ENCODE measurements at places on chromosomes 2 and 18. TPM values are rescaled to one million over a fixed set of nuclear protein-coding genes. Genes with fewer than 3 reads are reported as not detected.

- no peak for DNase-seq
Observed at GRCh38 chr18:75365837-75366236, 61.7 kb downstream of the SMIM21 start.

DNA sequence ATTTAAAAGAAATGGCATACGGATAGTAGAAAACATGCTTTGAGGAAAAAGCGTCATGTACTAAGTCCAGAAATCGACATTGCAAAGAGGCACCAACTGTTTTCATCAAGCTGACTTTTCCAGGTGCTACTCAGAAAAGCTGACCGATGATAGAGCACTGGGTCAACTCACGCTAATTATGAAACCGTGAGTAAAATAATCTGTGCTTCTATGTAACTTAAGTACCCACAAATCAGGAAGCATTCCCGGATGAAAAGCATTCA is 353 bp upstream of the NUP35 start:
- DNase-seq: no peak

DNA sequence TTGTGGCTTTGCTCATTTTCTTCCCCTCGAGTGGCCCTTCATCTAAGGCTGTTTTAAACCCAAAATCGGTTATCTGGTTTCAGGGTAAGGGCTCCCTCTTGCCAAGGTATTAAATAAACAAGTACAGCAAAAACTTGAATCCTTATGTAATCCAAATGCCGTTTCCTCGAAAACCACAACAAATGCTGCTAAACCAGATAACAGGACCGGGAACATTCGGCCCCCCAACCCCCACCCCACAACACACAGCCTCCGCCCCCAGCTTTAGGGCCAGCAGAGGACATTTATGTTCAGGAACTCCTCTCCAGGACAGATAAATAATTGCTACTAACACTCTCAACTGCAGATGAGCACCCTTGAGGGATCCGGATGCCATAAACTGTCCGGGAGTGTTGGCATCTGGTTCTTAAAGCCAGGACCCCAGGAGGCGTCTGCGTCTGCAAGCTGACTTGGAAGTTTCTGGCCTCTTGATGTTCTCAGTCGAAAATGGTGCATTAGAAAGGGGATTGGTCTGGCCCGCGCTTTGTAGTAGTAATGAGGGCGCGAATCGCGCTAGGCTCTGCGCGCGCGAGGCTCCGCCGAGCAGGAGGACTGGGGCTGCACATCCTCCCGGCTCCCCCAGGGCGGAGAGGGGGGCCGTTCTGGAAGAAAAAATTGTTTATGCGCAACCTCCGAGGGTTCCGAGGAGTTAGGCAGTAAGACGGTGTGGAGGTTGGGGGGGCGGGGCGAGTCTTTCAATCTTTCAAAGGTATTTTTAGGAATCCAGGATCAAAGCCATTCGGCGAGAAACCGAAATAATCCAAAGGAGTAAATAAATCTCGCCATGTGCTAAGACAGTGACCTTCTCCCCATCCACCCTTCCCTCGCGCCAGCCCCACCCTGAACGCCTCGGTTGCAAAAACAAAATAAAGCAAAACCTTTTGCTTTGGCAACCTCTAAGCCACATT is 3.9 kb upstream of the ID2 start:
- DNase-seq: no peak

GRCh38 chr18:23178661-23179081 is 43.4 kb downstream of the CABLES1 start:
- no peak for DNase-seq

- no peak for DNase-seq
Observed at GRCh38 chr2:197208841-197209240, 101.7 kb downstream of the ANKRD44 start.

GRCh38 chr2:207823865-207824264 is 54.2 kb upstream of the FZD5 start:
- no peak for DNase-seq

GRCh38 chr18:45463451-45463850 is 151.8 kb upstream of the SLC14A2 start:
- no peak for DNase-seq

GRCh38 chr2:207121784-207122183 is 44.0 kb downstream of the KLF7 start:
- no peak for DNase-seq

DNA sequence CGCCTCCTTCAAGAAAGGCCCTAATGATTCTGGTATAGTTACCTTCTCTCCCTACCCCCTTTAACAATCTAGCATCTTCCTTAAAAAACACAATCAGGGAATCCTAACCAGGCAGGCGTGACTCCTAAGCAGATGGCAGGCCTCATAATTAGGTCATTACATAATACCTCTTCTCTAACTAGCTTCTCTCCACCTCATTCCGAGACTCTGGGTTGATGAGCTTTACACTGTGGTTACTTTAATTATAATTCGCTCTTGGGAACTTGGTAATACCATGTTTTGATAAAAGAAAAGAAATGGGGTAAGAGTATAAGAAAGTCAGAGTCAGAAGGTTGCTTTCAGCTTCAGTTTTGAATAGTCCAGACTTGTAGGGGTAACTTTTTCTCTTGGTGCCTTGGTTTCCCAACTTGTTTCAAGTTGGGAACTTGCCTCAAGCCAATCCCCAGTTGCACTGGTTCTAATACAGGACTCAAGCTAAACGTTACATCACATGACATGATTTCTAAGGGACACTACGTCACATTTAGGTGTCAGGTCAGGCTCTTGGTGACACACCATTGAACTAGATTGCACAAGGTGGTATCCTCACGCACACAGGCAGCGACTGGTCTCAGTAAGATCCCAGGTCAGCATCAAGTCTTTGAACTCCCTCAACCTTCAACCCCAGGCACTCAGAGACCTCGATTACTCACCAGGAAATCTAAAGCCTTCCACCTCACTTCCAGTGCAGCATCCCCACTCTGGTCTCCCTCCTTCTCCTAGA is 59.2 kb downstream of the AAK1 start:
- DNase-seq: no peak

GRCh38 chr2:97936199-97936598 is 59.5 kb downstream of the TMEM131 start:
- no peak for DNase-seq

UGT1A4 gene
- not detected for total RNA-seq

ZBTB7C gene
- 0.11 TPM for total RNA-seq

SERPINB4 gene
- total RNA-seq: not detected

CCDC68 gene
- total RNA-seq: not detected

ARHGEF4 gene
- total RNA-seq: 3.2 TPM

RAB17 gene
- 3.9 TPM for total RNA-seq

FTCDNL1 gene
- total RNA-seq: 0.76 TPM

CPO gene
- not detected for total RNA-seq

CPLX4 gene
- total RNA-seq: not detected

FBXO48 gene
- 0.81 TPM for total RNA-seq

All from osteocyte (in vitro differentiated cells).